ENCODE measurements at places on chromosomes 4 and X. TPM values are rescaled to one million over a fixed set of nuclear protein-coding genes. Genes with fewer than 3 reads are reported as not detected.

The MSX1 gene
- total RNA-seq: 26.1 TPM

The FOXO4 gene
- total RNA-seq: 5.3 TPM

The PRDM5 gene
- total RNA-seq: 18.7 TPM

DNA sequence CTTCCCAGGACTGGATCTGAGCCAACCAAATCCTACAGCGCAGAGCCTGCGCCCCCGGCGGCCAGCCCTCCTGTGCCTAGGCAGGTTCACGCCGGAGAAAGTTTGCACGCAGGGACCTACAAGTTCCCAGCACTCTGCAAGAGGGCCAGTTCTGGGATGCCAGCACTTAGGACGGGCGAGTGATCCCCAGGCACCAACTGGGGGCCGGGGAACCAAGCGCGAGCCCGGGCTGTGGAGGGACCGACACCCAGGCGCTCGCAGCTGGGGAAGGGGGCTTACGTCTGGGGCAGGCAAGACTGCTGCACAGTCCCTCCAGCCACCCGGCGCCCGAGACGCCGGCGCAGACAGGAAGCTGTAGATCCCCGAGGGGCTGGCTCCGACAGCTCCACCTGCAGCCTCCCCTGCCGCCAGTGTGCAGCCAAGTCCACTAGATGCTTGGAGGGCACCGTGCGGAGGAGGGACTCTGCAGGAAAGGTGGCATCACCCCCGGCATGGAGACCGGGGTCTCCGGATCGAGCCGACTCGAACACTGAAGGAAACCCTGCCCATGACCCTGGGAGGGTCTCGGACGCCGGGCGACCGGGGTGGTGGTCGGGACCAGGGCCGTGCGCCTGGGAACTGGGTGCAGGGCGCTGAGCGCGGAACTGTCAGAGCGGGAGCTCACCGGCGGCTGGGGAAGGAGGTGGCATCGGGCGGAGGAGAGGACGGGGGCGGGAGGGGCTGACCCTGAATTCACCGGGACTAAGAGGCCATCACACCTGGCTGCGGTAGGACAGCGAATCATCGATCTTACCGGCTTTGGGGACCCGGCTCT lies 566 bp downstream of the CORIN start:
- no peaks in the 10 kb centered on the region for H3K27me3 ChIP-seq
- no peak overlapping the region for H3K27ac ChIP-seq
- H3K36me3 ChIP-seq: no peaks in the 10 kb centered on the region
- peak overlapping the region; percentile 73 for H3K4me3 ChIP-seq
- H3K4me1 ChIP-seq: peaks cover 10% of the 10 kb centered on the region
- peak; percentile 50 for DNase-seq

GRCh38 chrX:2548711-2549423 lies 48.1 kb upstream of the DHRSX start:
- peaks cover 19% of the 10 kb centered on the region for H3K27me3 ChIP-seq
- no peak overlapping the region for H3K4me3 ChIP-seq
- DNase-seq: no peak
- peaks cover 7% of the 10 kb centered on the region for H3K4me1 ChIP-seq
